ENCODE measurements at places on chromosomes 2 and 18.
A peak's percentile ranks its signal among the peaks of the same experiment; 100 is the strongest.

GRCh38 chr2:61634512-61634911 lies 96.4 kb upstream of the XPO1 start:
- DNase-seq, result no peak

DNA sequence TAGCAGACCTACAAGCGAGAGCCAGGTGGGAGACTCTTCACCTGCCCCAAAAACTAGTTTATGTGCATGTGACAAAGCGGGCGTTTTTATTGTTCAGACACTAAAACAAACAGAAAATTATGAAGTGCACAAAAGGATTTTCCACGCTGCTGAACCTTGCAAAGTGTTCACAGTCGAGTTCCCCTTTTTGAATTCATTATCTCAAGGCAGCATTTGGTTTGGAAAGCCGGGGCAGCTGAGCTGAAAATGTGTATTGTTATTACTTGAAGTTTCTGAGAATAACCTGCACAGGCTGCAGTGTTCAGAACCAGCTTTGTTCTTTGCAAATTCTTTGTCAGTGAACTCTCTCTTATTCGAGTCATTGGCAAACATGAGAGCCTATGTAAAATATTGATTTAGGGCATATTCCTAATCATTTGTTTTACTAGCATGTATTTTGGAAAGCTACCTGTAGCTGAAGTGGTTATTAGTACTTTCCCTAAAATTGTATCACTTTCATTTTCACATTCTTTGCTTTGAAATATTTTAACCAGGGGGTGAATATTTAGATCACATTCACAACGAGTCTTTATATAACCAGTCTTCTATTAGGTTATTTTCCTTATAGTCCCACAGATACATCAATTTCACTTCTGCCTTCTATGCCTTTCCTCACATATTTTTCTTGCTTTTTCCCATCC lies 59.5 kb downstream of the LRRTM1 start:
- no peak for DNase-seq

- DNase-seq, result no peak
These were observed 948.0 kb downstream of the DSC3 start for GRCh38 chr18:30094556-30094955.

DNA sequence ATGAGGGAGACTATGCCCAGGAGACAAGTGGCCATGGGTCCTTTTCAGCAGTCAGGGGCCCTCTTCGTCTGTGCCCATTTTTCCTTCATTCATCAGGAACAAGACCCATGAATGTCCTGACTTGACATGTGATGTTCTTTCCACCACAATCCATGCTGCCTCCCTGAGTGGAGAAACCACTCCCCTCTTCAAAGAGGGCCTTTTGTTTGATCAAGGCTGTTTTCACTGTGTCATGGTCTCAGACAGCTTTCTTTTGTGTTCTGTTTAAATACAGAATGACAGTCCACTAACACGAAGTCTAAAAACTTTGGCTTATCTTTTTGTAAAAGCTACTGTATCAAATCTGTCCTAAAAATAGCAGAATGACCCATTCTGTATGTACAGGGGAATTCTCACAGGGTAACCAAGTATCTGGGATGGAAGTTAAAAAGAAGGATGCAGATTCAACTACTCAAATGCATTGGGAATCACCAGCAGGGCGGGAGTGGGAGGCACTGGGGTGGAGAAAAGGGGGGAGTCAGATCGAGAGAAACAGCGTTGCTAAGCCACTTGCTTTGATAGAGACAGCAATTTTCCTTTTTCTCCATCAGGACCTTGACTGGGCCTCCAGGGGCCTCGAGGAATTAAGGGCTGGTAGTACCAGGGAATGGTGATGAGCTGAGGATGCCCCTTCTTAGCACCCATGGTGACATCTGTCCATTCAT lies 13.9 kb downstream of the LRP2 start:
- DNase-seq, result no peak

- DNase-seq, result no peak
These were observed 75.6 kb downstream of the TMEM247 start for GRCh38 chr2:46555011-46555410.

DNA sequence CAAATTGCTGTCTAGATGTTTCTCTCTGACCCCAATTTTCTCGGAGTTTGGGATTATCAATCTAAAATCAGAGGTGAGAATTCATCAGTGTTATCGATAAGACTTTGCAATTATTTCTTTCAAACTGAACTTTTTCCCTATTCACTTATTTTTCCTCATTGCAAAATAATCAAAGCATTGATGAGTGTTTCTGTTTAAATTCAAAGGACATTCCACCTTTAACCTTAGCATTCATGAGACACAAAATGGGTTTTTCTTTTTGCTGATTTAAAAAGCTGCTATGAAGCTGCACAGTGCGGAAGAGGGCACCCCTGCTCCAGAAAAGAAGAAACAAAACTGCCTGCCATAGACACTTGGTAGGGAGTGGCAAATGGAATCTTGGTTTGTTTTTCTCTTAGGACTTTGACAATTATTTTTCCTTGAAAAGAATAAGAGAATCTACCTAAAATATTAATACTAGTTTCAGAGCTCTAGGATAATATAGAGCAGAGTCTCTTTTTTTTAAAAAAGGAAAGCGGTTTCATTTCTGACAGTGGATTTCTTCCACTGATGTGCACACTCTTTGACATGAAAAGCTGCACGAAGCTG lies 203.4 kb downstream of the TGIF1 start:
- DNase-seq, result no peak

GRCh38 chr2:34486965-34487364 lies 887.9 kb upstream of the FAM98A start:
- no peak for DNase-seq

DNA sequence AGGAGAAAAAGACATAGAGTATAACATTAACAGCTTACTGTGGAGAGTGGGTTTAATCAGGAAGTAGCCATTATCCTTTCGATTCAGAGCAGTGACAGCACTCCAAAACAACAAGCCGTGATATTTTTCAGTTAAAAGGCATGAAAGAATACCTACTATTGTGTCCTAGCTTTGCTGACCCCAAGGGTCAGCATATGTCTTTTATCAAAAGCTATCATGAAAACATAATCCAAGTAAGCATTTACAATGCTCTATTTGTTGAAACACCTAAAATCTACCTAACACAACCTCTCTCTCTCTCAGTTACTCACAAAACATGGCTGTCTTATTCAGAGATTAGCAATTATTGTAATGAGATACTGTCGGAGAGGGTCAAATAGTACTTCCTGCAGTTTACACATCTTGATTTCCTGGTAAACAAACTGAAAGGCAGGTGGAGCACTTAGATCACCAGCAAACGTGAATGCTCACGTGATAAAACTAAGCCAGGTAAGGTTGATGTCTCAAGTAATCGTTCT lies 100.0 kb downstream of the BAZ2B start:
- peak; percentile 51 for DNase-seq

DNA sequence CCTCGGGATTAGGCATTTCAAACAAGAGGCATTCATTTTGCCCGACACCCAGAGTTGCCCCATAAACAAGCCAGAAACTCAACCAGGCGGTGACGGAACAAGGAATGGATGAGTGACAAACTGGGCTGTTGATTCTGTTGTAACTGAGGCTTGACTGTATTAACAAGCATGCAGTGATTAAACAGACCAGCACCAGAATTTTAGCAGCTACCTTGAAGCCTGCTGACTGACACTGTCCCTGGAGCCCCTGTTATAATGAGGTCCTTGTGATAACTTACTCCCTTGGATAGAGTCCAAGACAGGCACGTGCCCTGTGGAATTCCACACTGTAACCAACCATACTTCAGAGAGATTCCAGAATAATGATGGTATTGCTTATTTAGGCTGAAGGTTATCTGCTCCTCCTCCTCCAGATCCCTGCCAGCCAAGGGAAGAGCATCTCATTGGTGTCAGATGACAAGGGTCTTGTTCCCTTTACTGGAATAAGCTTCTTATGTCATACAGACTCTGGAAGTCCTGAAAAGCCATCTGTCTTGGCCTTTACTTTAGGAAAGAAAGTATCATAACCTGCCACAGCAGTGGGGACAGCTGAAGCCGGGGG lies 97.1 kb upstream of the RMDN2 start:
- peak; percentile 99 for DNase-seq

DNA sequence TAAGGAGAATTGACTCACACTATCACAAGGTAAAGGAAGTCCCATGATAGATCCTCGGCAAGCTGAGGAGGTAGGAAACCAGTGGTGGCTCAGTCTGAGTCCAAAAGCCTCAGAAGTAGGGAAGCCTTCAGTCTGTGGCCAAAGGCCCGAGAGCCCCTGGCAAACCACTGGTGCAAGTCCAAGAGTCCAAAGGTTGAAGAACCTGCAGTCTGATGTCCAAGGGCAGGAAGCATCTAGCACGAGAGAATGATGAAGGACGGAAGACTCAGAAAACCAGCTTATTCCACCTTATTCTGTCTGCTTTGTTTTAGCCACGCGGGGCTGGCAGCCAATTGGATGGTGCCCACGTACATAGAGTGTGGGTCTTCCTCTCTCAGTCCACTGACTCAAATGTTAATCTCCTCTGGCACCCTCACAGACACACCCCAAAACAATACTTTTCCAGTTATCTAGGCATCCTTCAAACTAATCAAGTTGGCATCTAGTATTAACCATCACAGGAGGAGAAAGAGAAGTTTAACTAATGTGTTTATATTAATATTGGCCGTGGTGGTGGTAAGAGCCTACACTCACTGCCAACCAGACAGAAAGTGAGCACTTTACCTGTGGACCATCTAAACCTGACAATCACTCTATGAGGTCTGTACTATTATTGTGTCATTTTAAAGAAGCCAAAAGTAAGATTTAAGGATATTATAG lies 8.1 kb upstream of the TRIB2 start:
- DNase-seq, result no peak

GRCh38 chr2:121579309-121579708 lies 48.6 kb downstream of the RNU4ATAC start:
- no peak for DNase-seq

- DNase-seq, result no peak
These were observed 47.8 kb downstream of the GREB1L start for GRCh38 chr18:21289827-21290226.

DNA sequence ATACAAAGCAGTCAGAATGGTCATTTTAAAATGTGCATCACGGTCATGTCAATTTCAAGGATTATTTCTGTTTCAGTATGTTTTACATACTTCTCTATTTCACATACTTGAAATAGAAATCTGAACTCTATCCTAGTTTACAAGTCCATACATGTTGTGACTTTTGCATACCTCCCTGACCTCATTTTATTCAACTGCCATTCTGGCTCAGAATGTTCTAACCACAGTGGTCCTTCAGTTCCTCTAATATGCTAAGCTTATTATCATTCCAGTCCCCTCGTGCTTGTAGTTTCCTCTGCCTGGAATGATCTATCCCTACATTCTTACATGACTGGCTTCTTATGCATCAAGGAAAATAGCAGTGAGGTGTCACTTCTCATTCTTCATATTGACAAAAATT lies 295.6 kb downstream of the KIAA1328 start:
- DNase-seq, result no peak

DNA sequence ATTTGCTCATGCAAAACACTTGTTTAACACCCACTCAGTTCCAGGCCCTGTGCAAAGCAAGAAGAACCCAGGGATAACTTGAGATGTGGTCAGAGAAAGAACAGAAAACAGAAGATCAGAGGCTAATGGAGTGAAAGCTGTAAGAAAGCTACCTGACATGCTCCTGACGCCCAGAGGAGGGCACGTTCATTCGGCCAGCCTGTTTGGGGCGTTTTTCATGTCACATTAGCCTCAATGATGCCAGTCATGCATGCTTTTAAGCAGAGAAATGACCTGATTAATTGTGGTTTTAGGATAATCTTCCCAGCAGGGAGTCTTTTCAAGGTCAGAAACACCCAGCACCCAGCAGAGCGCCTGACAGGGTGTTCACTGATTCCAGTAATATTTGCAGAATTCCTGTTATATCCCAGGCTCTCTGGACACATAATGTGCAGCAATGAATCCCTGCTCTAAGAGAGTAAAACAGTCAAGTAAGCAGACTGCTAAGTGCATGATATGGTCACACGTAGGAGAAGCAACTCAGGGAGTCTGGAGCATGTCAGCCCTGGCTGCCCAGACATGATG lies 320.0 kb downstream of the LRATD1 start:
- DNase-seq, result no peak

GRCh38 chr2:78707776-78708386 lies 317.6 kb upstream of the REG3G start:
- DNase-seq, result no peak

GRCh38 chr2:45014831-45015230 lies 5.6 kb upstream of the SIX2 start:
- DNase-seq, result no peak

- DNase-seq, result no peak
These were observed 334.0 kb upstream of the FSIP2 start for GRCh38 chr2:185404578-185404977.

- peak; percentile 6 for DNase-seq
These were observed 65.1 kb downstream of the LOXHD1 start for GRCh38 chr18:46591783-46592391.

- no peak for DNase-seq
These were observed 11.2 kb upstream of the WIPF1 start for GRCh38 chr2:174608866-174609214.

- no peak for DNase-seq
These were observed 73.3 kb downstream of the LONRF2 start for GRCh38 chr2:100248971-100249370.

DNA sequence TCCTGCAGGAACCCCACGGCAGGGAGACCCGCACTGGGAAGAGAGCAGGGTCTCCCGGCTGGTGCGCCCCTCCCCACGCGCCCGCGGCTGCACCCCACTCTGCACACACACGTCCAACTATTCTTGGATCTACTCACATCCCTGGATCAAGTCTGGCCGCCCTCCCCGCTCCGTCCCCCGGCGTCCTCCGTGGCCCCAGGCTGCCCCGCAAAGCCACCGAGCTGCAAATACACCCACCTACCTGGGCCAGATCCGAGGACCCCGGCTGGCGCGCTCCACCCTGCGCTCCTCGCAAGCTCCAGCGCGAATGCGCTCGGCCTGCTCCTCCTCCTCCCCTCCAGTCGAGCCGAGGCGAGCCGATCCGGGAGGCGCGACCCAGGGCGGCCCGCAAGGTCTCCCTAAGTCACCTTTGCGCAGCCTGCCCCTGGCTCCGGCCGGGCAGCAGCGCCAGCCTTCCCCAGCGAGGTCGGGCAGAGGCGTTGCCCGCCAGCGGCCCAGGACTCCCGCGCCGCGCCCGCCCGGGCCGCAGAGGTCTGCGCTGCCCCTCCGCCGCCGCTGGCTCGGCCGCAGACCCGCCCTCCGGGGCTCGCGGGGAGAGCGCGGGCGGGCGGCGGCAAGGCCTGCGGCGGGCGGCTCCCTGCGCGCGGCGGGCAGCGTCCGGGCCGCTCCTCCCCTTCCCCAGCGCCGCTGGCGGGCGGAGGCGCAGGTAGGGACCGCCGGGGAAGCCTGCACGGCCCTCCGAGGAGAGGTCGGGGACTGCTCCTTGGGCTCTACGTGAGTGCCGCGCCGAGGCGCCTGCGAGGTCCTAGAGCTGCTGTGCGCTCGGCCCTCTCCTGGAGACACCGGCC lies 126.0 kb downstream of the OSBPL1A start:
- no peak for DNase-seq

DNA sequence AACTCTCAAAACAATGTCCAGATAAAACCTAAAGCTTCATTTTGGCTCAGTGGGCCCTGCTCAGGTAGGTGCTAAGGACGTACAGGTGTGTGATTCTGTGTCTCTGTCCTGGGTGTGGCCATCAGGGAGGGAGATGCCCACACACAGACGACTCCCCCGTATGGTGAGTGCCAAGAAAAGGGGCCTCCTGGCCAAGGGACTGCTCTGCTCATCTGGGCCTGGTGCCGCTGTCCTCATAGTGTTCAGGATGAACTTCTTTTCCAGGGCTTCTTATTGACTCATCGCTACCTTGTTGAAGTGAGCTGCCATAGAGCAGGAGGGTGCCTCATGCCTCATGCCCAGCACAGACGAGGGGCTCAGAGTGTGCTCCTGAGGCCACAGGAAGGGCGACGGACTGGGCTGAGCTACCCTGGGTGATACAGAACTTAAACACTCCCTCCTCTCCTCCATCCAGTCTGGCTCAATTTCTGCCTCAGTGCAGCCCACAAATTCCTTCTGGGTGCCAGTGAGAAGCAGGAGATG lies 57.8 kb downstream of the ITGB1BP1 start:
- no peak for DNase-seq

Data from NCI-H524 treated with DMSO at 0.1 percent for 48 hours (cell line).